Gastroesophageal sphincter (tissue), 4 donors: ENCODE measurements at places on chromosomes 7 and 10.
A peak's percentile ranks its signal among the peaks of the same experiment; 100 is the strongest.

- ATAC-seq: no peak
Observed at GRCh38 chr10:89632824-89633223, 12.2 kb downstream of the PANK1 start.

DNA sequence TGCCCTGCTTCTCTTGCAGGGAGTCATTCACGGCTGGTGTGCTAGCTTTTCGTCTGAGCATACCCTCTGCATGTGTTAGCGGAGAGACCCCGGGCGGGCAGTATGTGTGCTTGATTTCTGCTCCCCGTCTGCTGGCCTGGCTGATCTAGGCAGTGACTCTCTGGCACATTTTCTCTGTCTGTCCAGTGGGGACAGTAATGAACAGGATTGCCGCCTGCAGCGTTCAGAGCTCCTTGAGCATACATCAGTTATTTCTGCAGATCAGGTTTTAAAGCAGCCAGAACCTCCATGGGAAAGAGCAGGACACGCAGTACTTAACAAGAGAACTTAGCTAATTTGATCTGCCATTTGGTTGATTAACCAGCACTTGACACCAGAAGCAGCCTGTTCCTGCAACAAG lies 242.5 kb downstream of the CELF2 start:
- no peak for ATAC-seq

GRCh38 chr10:3197348-3198003 lies 24.9 kb upstream of the PITRM1 start:
- ATAC-seq: peak; percentile 93

DNA sequence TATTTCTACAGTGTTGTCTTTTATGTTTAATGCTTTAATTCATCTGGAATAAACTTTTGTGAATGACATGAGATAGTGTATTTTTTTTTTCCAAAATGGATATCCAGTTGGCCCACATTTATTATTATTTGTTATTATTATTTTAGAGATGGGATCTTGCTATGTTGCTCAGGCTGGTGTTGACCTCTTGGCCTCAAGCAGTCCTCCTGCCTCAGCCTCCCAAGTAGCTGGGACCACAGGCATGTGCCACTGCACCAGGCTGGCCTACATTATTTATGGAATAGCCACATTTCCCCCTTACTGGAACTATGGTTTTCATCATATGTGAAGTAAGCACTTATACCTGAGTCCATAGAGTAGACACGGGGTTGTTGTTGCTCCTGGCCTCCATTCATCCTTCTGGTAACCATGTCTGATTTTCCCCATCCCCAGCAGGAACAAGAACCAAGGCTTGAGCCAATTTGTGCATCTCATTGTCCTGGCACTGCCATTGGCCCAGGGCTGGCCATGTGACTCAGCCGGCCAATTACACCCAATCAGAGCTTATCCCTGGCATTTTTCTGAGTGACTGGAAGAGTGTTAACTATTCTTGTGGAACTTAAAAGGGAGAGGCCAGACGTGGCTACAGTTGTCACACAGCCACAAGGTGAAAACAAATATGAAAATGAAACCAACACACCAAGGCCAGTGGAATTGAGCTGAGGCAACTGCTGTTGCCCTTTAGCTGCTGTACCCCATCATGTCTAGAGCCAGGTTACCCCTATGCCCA lies 23.1 kb downstream of the PRF1 start:
- no peak for ATAC-seq

GRCh38 chr10:49106451-49106850 lies 8.9 kb downstream of the VSTM4 start:
- peak; percentile 39 for ATAC-seq
